Regular cardiac myocyte (primary cell): ENCODE measurements at places on chromosomes 3 and 15. TPM values are rescaled to one million over a fixed set of nuclear protein-coding genes. Genes with fewer than 3 reads are reported as not detected.

Gene ERICH6
- total RNA-seq: under 0.01 TPM in 1 of 2 replicates, not detected in the other

Gene PRSS50
- total RNA-seq: not detected in 2 replicates

Gene HESX1
- under 0.01 and 0.85 TPM in 2 replicates for total RNA-seq

Gene LMAN1L
- total RNA-seq: not detected in 2 replicates

Gene FSTL1
- total RNA-seq: 960 and 2,112 TPM in 2 replicates

Gene FAM219B
- total RNA-seq: 26.3 and 72.2 TPM in 2 replicates

Gene HIGD2B
- total RNA-seq: not detected in 2 replicates

Gene LAMB2
- total RNA-seq: 360 and 613 TPM in 2 replicates

Gene GP5
- 0.19 and 1.1 TPM in 2 replicates for total RNA-seq

Gene TMEM115
- 38.3 and 43.1 TPM in 2 replicates for total RNA-seq

Gene SLC22A13
- total RNA-seq: 0.56 and 0.58 TPM in 2 replicates

Gene A4GNT
- total RNA-seq: not detected in 2 replicates

Gene CPN2
- not detected in 2 replicates for total RNA-seq

Gene AGTR1
- 2.3 and 4.4 TPM in 2 replicates for total RNA-seq

Gene LDHAL6B
- total RNA-seq: not detected in 2 replicates

Gene GPR171
- total RNA-seq: 0.28 TPM in 1 of 2 replicates, not detected in the other
